ENCODE measurements at places on chromosomes 7 and 10.

DNA sequence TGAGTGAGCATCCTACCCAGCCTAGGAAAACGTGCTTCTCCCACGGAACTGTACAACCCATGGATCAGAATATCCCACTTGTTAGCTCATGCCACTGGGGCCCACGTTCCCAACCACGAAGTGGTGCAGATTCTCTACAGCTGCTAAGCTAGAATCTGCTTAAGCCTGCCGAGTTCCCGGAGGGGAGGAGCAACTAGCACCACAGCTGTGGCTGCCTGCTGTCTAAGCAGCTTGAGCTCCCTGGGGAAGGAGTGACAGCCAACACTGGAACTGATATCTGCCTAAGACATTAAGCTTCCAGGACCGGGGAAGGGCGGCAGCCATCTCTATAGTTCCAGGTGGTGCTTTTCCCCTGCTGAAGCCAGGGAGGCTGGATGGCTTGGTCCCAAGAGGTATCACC lies 334.7 kb upstream of the CHRM2 start:
- DNase-seq: no peak

DNA sequence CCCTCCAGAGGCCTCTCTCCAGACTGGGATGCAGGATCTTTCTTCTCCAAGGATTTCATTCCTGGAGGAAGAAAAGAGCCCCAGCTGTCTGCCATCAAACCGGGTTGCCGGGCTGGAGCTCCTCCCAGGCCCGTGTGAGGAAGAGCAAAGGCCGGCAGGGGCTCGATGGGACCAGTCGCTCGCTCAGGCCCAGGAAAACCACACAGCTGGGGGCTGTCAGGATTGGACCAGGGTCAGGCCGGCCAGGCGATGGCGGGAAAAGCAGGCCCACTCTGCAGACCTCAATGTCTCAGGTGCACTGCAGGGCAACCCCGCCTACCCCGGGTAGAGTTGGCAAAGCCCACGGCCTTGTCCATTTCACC lies 98.1 kb upstream of the DNAAF5 start:
- DNase-seq: no peak

DNA sequence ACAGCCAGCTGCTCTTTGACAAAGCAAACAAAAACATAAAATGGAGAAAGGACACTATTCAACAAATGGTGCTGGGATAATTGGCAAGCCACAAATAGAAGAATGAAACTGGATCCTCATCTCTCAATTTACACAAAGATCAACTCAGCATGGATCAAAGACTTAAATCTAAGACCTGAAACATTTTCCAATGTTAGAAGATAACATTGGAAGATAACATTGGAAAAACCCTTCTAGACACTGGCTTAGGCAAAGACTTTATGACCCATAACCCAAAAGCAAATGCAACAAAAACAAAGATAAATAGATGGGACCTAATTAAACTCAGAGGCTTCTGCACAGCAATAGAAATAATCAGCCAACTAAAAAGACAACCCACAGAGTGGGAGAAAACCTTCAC lies 425.7 kb upstream of the SEMA3D start:
- DNase-seq: no peak

GRCh38 chr7:151645311-151645710 lies 125.6 kb upstream of the RHEB start:
- DNase-seq: no peak

GRCh38 chr7:25391295-25391861 lies 163.1 kb upstream of the NPVF start:
- no peak for DNase-seq

GRCh38 chr10:130998046-130998435 lies 313.5 kb downstream of the TCERG1L start:
- no peak for DNase-seq

GRCh38 chr7:67407392-67408071 lies 410.9 kb downstream of the TYW1 start:
- no peak for DNase-seq

DNA sequence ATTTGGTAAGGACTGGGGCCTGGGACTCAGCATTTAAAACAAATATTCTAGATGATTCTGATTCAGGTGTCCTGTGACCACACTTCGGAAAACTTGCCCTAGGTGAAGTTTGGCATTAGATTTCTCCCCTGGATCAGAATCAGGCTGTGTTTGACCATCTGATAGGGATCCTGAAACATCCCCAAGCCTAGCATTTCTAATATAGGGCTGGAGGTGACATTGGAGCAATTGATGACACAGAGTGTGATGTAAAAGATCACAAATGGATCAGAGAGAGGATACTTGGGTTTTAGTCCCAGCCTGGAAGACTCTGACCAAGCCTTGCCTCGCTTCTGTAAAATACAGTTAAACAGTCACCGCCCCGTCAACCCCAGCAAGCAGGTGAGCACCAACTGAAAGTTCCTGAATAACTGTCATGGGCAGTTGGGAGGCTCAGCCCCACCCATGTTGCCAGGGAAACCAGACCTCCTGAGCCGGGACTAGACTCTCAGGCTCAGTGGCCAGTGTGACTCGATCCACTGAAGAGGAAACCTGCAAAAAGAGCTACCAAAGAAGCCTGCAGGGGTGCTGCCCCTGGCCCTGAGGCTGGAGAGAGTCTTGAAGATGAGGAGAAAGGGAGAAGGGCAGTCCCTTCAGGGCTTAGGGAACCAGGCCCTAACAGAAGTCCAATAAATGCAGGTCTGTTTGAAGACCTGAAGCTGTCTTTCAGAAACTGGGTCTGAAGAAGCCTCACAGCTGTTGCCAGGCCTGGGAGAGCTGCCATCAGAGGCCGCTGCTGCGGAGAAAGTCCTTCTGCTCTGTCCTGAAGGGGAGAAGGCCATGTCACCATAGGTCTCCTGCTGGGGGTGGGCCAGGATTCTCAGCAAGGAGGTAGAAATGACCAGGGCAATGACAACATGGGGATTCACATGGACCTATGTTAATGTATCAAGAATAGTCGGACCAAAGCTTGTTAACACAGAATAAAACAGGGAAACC lies 126.1 kb upstream of the KCNMA1 start:
- DNase-seq: no peak

DNA sequence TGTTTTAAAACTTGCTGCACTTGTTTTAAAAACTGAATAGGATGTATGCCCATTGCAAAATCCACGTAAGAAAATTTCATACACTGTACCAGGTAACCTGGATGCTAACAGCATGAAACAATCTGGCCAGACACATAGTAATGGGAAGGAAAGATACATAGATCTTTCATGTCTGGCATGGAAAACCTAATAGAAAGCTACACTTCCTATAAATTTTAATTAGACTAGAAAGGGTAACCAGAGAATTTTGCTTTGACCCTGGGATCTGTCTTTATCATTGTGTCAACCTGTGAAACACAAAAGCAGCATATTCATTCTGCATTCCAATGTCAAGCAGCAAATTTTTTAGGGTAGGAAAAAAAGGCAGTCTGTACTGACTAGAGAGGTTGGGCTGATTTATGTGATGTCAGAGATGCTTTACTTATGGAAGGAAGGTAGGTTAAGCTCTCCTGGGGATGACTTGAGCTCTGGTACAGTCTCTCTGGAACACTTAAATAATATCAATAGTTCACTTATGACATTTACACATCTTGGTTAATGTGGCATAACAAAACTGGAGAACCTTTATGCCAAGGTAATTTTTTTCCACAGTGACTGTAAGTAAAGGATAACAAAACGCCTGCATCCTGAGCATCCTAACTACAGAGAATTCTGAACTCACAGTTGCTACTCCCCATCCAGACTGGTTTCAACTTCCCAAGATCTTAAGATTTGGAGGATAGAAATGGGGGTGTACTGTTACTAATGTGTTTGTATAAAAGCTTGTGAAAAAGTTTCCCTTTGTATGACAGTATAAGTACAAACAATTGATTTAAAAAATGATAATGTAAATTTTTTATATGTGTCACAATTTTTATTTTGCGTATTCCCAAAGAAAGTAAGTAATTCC lies 44.7 kb downstream of the DOCK4 start:
- DNase-seq: no peak

DNA sequence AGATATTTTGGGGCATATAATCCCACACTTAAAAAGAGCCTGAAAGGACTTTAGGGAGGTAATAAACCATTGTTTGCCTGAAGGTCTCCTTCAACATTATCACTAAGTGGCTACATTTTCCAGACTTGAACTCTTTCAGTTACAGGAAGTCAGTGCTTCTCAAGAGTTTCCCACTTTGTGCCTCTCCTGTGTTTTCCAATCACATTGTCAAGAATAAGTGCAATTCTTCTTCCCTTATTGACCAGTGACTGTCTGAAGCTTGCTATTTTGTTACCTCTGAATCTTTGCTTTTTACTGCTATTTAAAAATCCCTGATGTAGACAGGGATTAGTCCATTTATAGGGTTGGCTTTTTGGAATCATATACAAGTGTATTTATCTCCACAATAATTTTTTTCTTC lies 346.7 kb upstream of the ANKRD30A start:
- DNase-seq: no peak

Data from EL (cell line).